Hematopoietic multipotent progenitor cell treated with erythropoietin and hydrocortisone succinate and interleukin-3 and kit ligand, for 17 days (in vitro differentiated cells): ENCODE measurements at places on chromosomes 6 and 20.
A peak's percentile ranks its signal among the peaks of the same experiment; 100 is the strongest.

- no peak for DNase-seq
Measured at GRCh38 chr6:85944776-85945175, 302.1 kb upstream of the SYNCRIP start.

GRCh38 chr6:160253714-160254113 is 4.9 kb downstream of the SLC22A2 start:
- DNase-seq, result peak; percentile 71

- DNase-seq, result peak; percentile 21
Measured at GRCh38 chr6:117976030-117976651, 69.1 kb downstream of the SLC35F1 start.

GRCh38 chr6:158416883-158417759 is 104.9 kb downstream of the TULP4 start:
- DNase-seq, result no peak

DNA sequence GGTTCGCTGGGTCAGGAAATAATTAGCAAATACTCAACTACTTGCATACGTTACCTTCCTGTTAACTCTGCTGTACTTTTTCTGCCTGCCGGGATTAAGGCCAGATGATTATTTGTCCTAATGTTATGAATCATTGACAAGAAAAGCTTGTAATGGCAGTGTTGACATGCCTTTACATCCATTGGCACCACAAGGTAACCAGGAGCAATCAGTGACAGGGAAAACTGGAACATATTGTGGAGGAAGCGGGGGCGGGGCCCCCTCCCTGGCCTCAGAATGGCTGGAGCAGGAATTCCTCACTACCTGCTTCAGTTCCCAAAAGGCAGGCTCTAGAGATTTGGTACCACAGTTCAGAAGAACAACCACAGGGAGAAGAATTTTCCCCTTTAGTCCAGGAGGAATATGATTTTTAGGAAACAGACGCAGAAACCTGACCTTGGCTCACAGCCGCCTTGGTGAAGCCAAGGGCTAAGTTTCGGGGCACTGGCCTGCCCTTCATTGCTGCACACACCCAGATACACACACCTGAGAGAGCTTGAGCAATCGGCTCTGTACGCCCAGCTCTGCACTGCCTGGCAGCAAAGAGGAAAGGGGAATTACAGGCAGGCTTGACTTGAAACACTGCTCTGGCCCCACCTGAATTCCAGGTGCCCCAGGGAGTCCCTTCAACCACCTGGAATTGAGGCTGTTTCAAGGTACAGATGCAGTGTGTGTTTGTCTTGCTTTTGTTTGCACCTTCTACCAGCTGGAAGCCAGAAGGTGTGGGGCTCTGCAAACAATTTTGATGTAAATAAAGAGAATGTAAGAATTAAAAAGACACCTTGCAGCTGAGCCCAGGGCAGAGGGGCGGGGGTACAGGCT is 89.8 kb downstream of the MYB start:
- no peak for DNase-seq

GRCh38 chr6:14881398-14881797 is 364.5 kb upstream of the JARID2 start:
- no peak for DNase-seq

DNA sequence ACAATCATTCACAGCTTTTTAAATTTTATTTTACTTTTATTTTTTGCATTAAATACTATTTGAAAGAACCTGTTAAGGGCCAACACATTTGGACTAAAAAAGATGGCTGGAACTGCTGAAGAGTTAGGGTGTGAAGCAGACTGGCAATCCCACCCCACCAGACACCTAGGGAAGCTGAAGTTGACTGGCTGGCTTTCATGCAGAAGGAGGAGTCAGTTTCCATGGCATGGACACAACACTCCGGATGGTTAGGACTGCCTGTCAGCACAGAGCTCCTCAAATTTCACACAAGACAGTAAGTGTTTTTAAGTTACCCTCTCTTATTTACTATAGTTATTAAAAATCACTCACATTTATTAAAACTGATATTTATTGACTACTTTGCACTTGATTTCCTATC is at the start of gene ANKRD66:
TSS of gene ANKRD66 (plus strand) at position 238 of the 400 bp plus-strand sequence. CDS start 5,016 bp downstream, outside the sequence.
- no peak for DNase-seq

GRCh38 chr20:57280221-57280620 is 13.8 kb upstream of the BMP7 start:
- DNase-seq, result no peak

- peak; percentile 25 for DNase-seq
Measured at GRCh38 chr20:37651932-37652331, 41.9 kb upstream of the CTNNBL1 start.

GRCh38 chr20:60192326-60192725 is 234.1 kb downstream of the CDH26 start:
- no peak for DNase-seq

DNA sequence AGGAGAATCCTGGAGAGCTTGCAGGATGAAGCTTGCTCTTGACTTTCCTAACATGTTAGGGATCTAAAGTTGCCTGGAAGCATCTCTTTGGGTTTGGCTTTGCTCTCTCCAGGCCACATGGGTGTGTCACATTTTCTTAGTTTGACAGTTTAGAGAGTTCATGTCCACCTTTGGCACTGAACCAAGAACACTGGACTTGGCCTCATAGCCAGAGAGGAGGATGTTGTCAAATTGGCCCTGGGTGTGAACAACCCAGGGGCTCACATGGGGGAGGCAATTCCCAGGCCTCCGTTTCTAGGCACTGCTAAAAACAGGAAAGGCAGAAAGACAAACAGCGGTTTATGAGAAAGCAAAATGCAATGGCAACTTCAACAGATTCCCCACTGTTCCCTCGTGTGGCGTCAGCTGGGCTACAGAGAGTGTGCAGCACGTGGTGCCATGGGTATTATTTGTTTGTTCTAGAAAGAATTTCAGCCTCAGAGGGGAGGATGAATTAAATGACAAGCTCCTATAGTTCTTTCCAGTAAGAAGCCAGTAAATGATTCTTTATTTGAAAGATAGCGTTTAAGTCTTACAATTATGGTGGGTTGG is 93.9 kb downstream of the CLIC5 start:
- DNase-seq, result no peak

DNA sequence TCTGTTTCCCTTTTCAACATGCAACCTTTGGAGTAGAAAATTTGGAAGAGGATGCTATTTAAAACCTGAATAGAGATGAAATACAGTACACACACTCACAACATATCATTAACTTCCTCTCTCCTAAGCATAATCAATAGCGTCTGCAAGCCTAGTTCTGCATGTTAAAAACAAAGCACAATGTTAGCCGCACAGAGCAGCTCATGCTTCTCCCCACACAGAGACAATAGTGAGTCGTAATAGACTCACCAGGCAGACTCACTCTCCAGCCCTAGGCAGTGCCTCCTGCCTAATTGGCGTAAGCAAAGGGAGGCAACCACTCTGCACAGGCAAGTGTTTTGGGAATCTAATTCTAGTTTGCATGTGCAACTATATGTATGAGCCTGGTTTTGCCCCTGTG is 45.8 kb upstream of the ARID1B start:
- no peak for DNase-seq

- DNase-seq, result no peak
Measured at GRCh38 chr6:21679761-21680265, 86.3 kb downstream of the SOX4 start.

DNA sequence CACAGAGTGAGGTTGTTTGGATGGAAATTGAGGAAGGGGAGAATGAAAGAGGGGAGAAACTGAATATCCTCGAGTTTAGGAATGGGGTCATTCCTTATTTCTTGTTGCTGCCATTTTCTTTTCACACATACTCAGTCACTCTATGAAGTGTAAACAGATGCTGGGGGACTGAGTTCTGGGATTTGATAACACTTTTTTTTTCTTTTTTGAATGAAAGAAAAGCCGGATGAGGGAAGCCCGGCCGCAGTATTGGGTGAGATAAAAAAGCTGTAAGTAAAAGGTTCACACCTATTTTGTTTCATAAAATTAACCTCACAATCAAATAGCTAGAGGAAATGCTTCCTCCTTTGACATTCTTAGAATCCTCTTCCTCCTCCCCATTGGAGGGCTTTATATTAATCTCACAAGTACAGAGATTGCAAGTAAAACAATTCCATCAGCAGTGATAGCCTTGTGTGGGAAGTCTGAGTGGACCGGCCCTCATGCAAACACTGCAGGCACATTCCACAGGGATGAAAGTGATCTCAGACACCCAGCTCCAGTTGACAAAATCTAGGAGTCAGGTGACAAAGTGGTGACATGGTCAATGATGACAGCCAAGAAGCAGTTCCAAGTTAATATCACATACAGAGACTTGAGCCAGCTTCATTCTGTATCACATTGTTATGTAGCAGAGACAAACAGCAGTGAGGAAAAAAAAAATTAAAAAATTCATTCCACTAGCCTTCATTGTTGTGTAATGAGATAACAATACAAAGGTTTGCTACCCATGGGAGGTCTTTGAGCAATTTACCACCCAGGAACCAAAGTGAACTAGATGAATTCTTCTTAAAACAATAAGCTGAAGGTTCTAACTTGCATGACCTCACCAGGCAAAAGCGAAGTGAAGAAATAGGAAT is 391.1 kb upstream of the HSF2 start:
- no peak for DNase-seq

DNA sequence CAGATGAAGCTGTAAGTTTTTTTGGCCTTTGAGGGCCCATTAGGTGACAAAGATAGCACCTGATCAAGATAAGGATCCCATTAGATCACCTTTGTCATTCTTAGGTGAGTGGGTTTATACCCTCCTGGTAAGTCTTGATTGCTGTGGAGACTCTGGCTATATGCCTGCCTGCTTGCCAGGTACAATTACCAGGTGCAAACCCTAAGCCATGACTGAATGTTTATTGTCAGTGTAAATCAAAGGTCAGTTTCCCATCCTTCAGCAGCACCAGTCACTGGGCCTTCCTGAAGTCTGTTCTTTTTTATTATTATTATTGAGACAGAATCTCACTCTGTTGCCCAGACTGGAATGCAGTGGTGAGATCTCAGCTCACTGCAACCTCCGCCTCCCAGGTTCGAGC is 106.4 kb upstream of the FOXO3 start:
- DNase-seq, result no peak

GRCh38 chr6:35139924-35140638 is 1.1 kb downstream of the TCP11 start:
- DNase-seq, result peak; percentile 59

DNA sequence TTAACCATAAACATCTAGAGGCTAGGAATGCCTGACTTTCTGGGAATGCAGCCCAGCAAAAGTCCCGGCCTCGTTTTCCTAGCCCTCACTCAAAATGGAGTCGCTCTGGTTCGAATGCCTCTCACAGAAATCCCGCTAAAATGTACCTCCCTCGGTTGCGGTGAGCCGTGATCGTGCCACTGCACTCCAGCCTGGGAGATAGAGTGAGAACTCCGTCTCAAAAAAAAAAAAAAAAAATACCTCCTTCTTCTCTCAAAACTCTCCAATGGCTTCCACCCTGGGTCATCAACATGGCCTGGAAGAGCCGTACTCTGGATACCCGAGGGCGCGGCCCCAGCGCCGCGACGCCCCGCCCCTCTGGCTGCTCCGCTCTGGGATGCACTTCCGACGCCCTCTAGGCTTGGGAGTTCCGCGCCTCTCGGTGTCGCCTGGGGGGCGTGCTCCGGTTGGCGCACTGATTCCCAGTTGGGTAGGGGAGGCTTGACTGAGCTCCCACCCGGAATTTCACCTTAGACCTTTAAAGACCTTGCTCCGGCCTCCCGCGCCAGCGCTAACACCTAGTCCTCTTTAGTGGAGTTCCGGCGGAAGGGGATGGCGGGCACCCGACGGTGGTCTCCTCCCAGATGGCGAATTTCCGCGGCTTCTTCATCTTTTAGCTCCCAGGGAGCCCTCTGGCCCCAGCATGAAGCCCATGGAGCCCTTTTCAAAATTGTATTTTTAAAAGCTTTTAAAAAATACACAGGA is 12.3 kb downstream of the HMGN4 start:
- DNase-seq, result peak; percentile 68

DNA sequence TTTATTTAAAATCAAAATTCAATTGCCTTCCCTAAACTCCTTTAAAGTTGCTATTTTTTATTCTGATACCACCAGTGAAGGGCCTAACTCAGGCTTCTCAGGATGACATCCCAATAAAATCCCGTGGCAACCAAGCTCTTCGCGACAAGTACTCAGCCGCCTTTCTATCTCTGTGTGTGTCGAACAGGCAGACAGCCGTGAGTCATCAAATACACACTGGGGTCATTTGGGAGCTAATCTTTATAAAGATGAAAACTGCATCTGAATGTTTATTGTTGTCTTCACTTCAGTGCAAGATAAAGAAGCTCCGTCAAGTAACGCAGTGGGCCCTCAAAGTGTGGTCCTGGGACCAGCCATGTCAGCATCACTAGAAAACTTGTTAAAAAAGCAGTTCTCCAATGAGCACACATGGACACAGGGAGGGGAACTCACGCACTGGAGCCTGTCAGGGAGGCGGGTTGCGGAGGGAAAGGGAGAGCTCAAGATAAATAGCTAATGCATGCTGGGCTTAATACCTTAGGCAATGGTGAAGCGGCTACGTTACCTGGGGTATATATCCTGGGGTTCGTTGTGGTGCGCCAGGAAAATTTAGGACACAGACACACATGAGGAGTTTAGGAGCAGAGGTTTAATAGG is 119.3 kb downstream of the RNF144B start:
- no peak for DNase-seq

DNA sequence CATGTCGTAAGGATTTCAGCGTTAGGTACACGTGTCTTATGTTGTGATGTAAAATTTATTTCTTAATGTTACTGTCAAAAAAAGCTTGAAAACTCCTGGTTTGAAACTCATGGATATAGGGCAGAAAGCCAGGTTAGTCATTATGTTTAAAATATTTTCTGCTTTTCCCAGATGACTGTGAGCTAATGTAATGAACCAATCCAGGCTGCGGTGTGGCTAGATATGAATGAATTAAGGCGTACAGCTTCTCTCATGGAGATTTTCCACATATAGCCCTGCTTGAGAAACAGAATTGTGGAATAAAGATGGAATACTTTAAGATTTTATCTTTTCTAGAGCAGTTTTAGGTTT is 80.3 kb upstream of the STMND1 start:
- no peak for DNase-seq

- DNase-seq, result no peak
Measured at GRCh38 chr6:4858194-4859015, 82.2 kb downstream of the CDYL start.

GRCh38 chr20:60206259-60206658 is 248.0 kb downstream of the CDH26 start:
- peak; percentile 11 for DNase-seq

DNA sequence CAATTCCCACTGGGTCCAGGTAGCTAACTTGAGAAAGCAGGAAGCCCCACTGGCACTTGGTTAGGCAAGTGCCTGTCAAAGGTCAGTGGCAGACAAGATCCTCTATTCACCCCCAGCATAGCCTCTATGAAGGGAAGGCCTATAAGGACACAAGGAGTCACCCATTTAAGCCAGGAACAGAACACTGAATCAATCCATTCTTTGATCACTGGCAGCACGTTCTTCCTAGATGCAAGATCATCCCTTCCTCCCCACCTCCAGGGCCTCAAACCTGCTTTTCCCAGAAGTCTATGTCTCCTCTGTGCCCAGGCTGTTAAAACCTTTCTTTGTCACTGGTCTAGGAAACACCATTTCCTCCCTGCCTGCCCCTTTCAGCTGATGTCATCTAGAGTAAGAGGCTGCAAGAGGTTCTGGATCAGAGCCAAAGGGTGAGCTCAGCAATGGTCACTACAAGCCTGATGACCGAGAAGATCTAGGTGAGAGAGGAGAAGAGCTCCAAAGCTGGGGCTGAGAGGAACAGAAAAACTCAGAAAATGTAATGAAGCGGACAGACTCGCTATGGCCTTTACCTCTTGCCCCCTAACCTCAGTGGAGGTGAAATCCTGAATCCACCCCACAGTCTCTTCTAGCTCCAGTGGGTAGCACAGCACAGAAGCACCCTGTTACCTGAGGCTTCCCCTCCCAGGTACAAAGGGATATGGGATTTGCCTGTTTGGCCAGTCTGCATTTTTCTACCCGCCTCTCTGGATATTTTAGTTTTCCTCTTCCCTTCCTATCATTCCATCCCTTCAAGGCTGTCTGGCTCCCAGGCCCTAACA is 1.8 kb downstream of the GTPBP2 start:
- peak; percentile 94 for DNase-seq
